Naive thymus-derived CD8-positive, alpha-beta T cell (primary cell): ENCODE measurements at places on chromosomes 7 and 10. TPM values are rescaled to one million over a fixed set of nuclear protein-coding genes. Genes with fewer than 3 reads are reported as not detected.

ALOX5 gene
- polyA plus RNA-seq, result 0.31 TPM

DNA sequence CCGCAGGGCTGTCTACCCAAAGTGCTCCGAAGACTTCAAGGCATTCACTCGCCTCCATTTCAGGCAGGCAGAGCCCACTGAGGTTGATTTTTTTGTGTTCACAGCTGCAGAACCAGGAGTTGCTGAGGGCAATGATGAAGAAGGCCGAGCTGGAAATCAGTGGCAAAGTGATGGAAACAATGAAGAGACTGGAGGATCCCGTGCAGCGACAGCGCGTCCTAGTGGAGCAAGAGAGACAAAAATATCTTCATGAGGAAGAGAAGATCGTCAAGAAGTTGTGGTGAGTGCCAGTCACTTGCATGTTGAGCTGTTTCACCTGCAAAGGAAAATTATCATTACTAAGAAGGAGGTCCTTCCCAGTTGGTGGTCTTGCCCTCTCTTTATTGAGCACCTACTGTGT lies 210.5 kb downstream of the ARHGAP21 start:
- no peak overlapping the region for H3K4me3 ChIP-seq
- no peaks in the 10 kb centered on the region for H3K4me1 ChIP-seq
- DNase-seq, result no peak
- H3K27ac ChIP-seq, result no peak overlapping the region
- no peaks in the 10 kb centered on the region for H3K36me3 ChIP-seq
- peaks cover 12% of the 10 kb centered on the region for H3K27me3 ChIP-seq

DNA sequence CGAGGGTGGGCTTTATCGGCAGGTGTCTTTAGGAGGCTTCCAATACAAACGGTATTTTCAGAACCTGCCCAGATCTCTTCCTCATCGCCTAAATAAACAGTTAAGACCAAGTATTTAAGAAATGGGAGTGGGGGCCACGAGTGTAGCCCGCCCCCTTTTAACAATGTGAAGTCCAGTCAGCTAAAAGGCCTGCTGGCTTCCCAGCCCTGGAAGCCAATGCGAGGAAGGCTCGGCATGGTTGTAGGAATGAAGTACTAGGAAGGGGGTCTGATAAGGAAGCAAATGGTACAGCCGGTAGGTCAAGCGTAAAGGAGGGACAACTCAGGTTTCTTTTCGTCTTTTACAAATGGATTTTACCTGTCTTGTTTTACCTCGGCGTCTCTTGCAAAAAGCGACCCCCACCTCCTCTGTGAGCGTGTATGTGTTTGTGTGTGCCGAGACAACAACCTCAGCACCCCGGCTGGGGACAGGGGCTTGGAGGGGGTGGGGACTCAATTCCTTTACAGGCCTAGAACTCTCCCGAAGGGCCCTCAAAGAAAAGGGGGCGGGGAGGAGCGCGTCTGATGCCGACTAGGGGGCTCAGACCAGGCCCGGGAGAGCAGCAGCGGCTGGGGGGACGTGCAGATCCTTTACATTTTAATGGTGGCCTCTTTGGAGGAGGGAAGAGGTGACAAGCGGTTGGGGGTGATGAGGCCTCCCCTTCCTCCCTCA lies 147.6 kb downstream of the GPR85 start:
- H3K27ac ChIP-seq, result peak overlapping the region; percentile 98
- no peaks in the 10 kb centered on the region for H3K27me3 ChIP-seq
- H3K4me1 ChIP-seq, result peaks cover 48% of the 10 kb centered on the region
- H3K4me3 ChIP-seq, result peak overlapping the region; percentile 97
- peaks cover 3% of the 10 kb centered on the region for H3K36me3 ChIP-seq

DNA sequence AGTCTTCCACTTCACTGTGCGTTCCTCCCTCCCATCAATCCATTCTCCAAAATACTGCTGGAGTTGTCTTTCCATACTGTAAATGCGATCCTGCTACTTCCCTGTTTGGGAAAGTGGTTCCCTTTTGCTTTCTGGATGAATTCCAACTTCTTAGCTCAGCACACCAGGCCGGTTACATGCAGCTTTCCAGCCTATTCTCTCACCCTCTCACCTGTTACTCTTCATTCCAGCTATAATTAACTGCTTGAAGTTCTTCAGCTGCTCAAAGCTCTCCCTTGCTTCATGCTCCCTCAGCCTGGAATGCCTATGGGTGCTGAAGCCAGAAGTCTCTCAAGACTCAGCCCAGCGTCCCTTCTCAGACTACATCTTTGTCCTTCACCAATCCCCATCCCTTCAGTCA lies 6.0 kb upstream of the ZNRF2 start:
- no peaks in the 10 kb centered on the region for H3K27me3 ChIP-seq

DNA sequence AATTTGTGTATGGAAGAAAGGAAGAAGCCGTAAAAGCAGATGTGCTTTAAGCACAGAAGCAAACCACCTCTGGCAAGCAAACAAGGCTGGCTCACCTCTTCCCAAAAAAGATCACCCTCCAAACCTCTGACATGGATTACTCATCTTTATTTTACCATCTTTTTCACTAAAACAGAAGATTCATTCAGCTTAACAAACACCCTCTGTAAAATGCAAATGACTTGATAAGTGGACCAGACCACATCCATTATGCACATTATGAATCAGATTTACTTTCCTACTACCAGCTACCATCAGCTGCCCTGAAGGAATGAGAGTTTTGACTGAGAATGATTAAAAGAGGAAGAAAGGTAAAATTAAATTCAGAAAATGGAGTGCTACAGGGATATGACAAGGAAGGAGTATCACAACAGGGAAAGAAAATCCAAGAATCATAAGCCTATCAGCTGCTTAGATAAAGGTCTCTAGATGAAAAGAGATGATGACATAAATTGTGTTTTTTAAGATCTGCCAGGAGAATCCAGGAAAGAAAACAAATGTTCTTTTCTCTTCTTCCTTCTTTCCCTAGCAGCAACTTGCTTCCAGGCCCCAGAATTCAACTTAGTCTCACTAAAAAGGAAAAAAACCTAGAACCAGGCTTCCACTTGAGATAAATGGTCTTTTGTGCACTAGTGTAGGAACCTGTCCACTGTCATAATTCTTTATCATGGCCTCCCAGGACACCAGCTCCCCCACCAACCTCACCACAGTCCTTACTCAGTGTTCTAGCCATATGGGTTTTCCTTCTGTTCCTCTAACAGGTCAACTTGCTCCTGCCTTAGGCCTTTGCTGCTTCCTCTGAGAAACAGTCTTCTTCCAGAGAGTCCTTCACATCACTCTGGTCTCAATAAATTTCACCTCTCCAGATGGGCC lies 47.4 kb downstream of the JAZF1 start:
- no peaks in the 10 kb centered on the region for H3K36me3 ChIP-seq
- no peak overlapping the region for H3K27ac ChIP-seq
- H3K4me1 ChIP-seq, result peaks cover 42% of the 10 kb centered on the region
- no peak for DNase-seq
- no peak overlapping the region for H3K4me3 ChIP-seq
- H3K27me3 ChIP-seq, result no peaks in the 10 kb centered on the region

DNA sequence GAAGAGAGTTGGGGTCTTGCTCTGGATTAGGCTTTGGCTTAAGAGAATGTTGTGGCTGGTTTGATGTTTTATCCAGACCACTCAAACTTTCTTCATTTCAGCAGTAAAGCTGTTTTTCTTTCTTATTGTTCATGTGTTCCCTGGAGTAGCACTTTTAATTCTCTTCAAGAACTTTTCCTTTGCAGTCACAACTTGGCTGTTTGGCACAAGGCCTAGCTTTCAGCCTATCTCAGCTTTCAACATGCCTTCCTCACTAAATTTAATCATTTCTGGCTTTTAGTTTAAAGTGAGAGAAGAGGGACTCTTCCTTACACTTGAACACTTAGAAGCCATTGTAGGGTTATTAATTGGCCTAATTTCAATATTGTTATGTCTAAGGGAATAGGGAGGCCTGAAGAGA lies 18.1 kb downstream of the CCDC126 start:
- no peak for DNase-seq
- H3K4me1 ChIP-seq, result no peaks in the 10 kb centered on the region
- H3K27me3 ChIP-seq, result no peaks in the 10 kb centered on the region
- H3K27ac ChIP-seq, result no peak overlapping the region
